ENCODE measurements at places on chromosomes 13 and 19.

GRCh38 chr13:70987043-70987442 lies 878.8 kb upstream of the KLHL1 start:
- no peak for DNase-seq

DNA sequence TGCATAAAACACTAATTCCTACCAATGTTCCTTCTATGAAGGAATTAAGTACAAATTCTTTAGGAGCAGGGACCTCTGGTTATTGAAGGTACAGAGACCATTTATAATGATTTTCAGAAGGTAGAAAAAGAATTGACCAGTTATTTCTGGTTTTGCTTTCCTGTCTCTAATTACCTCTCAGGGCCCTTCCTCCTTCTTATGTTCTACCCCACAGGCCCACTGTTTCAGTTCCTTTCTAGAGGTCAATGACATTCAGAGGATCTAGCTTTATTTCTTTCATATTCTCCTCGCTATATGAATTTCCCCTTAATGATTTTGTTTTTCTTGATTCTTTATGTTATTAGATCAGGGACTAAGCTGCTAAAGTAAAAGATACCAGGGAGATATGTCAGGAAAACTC lies 345.0 kb upstream of the SPRY2 start:
- no peak for DNase-seq

- DNase-seq: peak; percentile 52
Measured at GRCh38 chr13:97224544-97225300, 2.6 kb downstream of the MBNL2 start.

DNA sequence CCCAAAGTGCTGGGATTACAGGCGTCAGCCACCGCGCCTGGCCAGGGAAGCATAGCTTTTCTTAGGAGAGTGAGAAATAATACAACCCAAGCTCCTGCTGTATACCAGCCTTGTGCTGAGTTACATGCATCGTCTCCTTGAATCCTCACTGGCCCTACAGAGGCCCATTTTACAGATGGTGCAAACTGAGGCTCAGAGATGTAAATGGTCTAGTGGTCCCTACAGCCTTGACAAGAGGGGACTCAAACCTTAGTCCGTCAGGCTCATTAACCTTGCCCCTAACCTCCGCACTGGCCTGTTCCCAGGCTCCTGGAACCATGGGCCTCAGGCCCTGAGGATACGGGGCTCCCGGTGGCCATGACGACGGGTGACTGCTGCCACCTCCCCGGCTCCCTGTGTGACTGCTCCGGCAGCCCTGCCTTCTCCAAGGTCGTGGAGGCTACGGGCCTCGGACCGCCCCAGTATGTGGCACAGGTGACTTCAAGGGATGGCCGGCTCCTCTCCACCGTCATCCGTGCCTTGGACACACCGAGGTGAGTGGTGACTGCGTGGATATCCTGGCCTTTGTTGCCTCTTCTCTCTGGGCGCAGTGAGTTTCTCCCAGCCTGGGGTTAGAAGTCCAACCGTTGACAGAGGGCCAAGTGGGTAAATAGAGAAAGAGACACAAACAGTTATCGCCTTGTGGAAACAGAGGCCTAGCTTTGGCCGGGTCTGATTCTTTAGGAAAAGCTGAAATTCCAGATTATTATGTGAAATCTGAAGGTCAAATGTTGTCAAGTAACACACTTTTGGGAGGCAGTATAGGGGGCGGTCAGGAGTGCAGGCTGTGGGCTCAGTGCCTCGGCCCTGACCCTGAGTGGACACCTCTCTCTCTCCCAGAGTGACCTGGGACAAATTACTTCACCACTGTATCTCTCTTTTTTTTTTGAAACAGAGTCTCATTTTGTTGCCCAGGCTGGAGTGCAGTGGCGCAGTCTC lies 8.7 kb downstream of the MARCHF2 start:
- no peak for DNase-seq

DNA sequence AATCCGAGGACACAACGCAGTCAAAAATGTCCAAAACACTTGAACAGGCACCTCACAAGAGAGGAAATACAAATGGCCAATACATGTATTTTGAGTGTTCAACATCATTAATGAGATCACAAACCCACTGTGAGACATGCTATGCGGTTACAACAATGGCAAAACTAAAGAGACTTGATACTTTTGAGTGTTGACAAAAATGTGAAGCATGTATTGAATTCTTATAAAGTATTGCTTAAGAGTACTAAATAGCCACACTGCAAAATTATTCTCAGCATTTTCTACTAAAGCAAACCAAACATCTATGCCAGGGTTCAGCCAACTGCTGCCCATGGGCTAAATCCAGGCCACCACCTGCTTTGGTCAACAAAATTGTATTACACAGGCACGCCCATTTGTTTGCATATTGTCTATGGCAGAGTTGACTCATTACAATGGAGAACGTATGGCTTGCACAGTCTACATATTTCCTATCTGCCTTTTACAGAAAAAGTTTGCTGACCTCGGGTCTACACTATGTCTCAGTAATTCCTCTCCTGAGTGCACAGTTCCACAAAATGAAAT lies 135.3 kb downstream of the B3GLCT start:
- no peak for DNase-seq

DNA sequence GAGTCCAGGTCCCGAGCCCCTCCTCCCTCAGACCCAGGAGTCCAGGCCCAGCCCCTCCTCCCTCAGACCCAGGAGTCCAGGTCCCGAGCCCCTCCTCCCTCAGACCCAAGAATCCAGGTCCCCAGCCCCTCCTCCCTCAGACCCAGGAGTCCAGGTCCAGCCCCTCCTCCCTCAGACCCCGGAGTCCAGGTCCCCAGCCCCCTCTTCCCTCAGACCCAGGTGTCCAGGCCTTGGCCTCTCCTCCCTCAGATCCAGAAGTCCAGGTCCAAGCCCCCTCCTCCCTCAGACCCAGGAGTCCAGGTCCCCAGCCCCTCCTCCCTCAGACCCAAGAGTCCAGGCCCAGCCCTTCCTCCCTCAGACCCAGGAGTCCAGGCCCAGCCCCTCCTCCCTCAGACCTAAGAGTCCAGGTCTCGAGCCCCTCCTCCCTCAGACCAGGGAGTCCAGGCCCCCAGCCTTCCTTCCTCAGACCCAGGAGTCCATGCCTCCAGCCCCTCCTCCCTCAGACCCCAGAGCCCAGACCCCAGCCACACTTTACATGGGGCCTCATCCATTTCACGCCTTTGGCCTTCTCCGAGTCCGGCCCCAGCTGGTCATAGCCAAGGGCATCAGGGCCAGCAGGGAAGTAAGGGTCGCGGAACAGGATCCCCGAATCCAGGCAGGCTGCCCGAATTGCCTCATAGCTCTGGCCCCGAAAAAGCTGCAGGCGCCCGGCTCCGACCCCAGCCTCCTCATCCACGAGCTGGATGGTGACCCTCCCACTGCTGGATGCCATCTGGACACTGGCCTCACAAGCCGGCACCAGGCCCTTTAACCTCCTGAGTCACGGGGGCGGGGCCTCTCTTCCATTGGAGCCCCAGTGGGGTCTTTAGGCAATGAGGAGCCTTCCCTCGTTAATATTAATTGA lies 628 bp downstream of the CAPN12 start:
- no peak for DNase-seq

DNA sequence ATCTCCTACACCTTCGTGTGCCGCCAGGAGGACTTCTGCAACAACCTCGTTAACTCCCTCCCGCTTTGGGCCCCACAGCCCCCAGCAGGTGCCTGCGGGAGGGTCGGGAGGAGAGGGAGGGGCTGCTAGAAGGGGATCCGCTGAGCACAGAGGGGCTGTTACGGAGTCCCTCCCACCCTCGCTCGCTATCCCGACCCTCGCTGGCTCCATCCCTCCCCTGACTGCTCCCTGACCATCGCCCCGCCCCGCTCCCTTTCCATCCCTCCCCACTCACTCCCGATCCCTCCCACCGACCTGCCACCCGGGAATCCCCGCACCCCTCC lies 780 bp downstream of the CD177 start:
- DNase-seq: no peak

DNA sequence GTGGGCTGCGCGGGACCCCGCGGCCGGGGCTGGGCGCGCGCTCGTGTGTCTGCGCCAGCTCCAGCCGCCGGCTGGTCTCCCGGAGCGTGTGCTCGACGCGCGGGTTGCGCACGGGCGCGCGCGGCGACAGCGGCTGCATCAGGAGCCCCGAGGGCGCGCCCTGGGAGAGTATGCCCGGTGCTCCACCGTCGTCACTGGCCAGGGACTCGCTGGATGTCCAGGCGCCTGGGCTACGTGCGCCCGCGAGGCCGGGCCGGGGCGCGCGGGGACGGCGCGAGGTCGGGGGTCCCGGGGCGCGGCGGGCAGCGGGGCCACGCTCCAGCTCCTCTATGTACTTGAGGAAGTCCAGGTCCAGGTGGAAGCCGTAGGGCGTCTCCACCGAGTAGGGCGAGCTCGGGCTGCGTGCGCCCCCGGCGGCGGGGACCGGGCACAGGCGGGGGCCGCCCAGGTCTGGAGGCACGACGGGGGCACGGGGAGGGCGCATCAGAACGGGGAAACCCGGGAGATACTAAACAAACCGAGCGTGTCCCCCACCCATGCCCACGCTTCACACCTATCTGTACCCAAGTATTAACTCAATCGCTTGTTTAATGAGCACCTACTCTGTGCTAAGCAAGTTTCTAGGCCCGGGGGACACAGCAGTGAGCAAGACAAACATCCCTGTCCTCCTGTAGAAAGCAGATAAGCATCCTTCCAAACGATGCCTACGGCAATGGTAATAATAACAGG lies 7.6 kb downstream of the KANK3 start:
- DNase-seq: no peak

DNA sequence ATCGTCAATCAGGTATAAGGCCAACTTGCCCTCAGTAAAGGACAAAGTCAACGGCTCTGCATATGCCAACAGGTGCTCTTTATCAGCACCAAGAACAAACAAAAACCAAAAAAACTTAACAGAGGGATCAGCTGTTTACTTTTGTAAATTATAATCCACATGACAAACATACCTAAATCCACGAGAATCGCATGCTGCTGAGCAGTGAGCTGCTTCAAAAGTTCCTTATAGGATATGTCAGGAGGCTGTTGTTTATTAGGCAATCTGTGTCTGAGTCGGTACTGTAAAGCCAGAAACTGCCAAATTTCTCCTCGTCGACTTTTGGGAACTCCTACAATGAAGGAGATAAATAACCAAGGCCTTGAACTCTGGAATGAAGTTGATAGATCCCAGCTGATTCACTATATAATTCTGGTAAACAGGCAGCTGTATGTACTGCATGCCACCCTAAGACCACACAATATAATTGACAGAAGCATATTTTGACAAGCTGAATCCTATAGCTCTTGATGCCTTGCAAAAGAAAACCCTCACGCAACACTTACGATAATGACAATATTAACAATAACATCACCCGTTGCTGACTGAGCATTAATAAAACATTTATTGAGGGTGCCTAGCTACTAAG lies 179.8 kb downstream of the TBC1D4 start:
- no peak for DNase-seq

GRCh38 chr13:37302686-37303085 lies 197.2 kb upstream of the CSNK1A1L start:
- no peak for DNase-seq

DNA sequence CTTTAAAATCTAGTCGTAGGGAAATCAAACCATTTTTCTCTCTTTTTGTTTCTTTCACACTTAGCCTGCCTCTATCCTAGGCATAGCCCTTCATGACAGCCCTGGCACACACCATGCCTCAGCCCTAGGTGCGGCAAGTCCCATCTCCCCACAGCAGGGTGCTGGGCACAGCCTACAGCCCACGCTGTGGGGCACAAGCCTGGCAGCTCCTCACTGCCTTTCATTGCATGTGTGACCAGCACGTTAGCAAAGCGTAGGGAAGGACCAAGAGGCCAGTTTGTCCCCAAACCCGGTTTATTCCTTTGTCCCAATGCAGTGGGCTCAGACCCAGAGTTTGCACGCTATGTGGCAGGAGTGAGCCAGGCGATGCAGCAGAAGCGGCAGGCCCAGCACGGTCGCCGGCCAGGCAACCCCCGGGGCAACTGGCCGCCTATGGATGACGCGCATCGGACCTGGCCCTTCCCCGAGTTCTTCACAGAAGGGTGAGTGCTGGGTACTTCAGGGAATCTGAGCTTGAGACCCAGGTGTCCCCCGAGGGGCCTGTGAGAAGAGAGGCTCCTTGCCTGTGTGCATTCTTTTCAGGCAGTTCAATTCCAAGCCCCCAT lies 17.3 kb upstream of the GPI start:
- DNase-seq: no peak

- no peak for DNase-seq
Measured at GRCh38 chr13:109208522-109208921, 577.9 kb downstream of the IRS2 start.

DNA sequence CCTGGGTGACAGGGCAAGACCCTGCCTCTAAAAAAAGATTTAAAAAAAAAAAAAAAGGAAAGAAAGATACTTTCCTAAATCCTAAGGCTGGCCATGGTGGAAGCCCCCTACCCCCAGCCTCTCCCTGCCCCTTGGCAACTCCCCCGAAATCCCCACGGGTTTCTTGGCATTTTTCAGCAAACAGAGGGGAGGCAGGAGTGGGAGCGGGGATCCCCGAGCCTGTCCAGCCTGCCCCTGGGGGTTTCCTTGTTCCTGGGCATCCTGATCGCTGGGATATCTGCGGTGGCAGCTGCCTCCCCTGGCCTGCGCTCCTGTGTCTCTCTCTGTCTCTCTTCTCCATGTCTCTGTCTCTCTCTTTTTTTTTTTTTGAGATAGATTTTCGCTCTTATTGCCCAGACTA lies 3.4 kb upstream of the EBI3 start:
- no peak for DNase-seq

DNA sequence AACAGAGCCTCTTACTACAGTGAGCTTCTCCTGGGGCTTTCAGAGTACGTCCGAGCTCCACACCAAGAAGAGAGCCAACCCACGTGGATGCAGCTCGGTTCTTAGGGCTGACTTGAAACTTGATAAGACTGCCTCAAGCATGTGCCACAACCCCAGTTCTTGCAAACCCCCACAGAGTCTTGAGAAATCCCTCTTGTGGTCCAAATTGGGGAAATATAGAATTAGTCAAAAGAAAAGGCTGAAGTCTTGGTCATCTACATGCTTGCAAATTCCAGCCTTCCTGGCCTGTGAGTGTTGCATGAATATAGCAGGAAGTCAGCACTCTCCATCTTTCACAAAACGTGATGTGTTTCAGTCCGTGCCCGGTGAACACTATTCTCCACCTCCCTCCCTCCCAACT lies 95.2 kb downstream of the GGACT start:
- no peak for DNase-seq

- no peak for DNase-seq
Measured at GRCh38 chr13:73835138-73835721, 299.0 kb downstream of the KLF12 start.

- no peak for DNase-seq
Measured at GRCh38 chr13:33479105-33479504, 193.6 kb upstream of the STARD13 start.

DNA sequence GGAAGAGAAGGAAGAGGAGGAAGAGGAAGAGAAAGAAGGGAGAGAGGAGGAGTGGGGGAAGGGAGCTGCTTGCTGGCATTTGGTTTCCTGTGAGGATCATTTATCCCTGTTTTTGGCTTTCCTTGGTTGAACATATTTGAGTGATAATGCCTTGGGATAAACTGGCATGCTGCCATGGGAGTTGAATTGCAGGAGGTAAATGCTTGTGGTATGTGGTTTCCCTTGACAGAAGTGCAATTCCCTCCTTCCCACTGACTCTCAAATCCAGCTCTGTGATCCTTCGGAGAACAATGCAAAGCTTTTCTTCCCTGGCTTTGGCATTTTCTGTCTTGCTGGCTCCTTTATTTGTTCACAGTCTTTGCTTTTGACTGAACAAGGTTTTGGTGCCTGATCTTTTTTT lies 27.2 kb upstream of the CBY2 start:
- DNase-seq: no peak
